A549 treated with CpdA at 1 μM for 4 hours (cell line): ENCODE measurements at places on chromosomes 1 and 21. TPM values are rescaled to one million over a fixed set of nuclear protein-coding genes. Genes with fewer than 3 reads are reported as not detected.

Gene AMPD1
- total RNA-seq: not detected in 5 replicates

Gene CDC7
- 5.2 to 6.8 TPM (median 5.9 TPM) in 5 replicates for total RNA-seq

Gene PLA2G2F
- 0.01 TPM in 1 of 5 replicates, not detected in the others for total RNA-seq

Gene ETV3L
- not detected in 5 replicates for total RNA-seq

Gene IFI16
- total RNA-seq: 3.6 to 5.9 TPM (median 4.1 TPM) in 5 replicates

Gene SH2D5
- total RNA-seq: 13.6 to 16.3 TPM (median 14.3 TPM) in 5 replicates

Gene ACBD6
- 54.7 to 58.3 TPM (median 55.8 TPM) in 5 replicates for total RNA-seq

Gene LZIC
- 21.1 to 31.5 TPM (median 22.9 TPM) in 5 replicates for total RNA-seq

Gene LCE1A
- total RNA-seq: not detected in 5 replicates

Gene IL20
- not detected in 5 replicates for total RNA-seq

Gene CLDN19
- total RNA-seq: not detected in 5 replicates

Gene LRRC3
- total RNA-seq: 0.98 to 2.0 TPM (median 1.7 TPM) in 5 replicates

Gene EVI5
- total RNA-seq: 4.7 to 11.3 TPM (median 5.3 TPM) in 5 replicates
